ENCODE measurements at places on chromosomes 3 and 15.
A peak's percentile ranks its signal among the peaks of the same experiment; 100 is the strongest.

DNA sequence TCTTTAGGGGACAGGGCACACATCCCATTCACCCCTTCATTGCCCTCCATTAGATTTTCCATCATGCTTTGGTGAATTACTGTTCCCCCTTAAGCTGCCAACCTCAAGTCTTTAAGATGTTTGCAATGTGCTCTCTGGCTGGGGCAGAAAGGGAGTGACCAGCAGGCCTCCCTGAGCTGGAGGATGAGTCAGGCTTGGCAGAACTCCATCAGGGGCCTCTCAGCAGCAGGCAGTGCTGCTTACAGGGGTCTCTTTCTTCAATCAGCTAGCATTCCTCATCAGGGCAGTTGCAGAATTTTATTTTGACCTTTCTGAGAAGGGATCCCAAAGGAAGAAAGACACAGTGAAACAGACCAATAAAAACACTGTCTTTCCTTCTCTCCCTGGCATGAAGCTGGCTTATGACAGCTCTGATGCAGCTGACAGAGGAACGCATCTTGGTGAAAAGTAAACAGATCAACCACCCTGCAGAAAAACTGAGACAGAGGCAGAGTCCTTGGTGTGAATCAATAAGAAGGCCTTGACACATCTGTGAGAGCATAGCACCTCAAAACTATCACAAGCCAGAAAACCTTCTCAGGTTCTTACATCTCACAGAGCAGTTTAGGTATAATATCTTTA lies 88.7 kb upstream of the MRPL3 start:
- DNase-seq: peak; percentile 7

DNA sequence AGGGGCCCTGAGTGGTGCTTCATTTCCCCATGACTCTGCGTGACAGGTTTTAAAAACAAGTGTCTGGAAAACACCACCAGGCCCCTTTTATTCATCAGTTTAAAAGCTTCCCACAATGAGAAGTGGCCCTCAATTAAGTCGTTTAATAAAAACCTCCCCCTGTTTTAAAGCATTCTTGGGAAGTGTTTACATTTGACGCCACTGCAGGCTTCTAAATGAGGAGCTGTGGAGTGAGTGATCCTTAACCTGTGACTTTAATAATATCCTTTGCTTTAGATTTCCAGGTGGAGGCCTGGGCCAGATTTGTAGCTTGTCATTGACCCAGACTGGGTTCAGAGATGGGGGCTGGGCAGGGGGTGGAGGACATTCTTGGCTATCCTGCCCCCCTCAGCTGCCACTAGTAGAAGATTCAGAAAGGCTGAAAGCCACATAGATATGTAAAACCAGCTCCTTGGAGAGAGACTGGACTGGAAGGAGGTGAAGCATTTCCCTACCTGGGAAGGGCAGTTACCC lies 11.3 kb downstream of the CGNL1 start:
- no peak for DNase-seq

DNA sequence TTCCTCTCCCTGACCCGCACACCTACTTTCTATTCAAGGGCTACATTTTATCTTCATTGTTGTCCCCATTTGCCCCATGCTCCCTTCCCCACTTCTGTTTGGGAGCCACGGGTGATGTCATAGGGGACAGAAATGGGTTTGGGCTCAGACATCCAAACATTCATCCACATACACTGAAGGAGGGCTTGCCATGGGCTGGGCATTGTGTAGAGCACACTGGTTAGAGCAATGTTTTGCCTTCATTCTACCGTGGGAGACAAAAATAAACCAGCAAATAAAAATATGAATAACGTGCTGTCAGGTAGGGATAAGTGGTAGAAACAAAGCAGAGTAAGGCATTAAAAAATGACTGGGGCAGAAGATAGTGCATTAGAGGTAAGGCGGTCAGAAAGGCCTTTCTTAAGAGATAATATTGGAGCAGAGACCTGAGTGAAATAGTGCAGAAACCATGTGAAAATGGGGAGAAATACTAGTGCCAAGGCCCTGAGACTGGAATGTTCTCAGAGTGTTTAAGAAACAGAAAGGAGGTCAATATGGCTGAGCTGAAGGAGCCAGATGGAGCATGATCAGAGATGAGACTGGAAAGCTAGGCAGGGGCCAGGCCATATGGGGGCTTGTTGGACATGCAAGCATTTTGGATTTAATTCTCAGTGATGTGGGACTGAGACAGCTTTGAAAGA lies 40.9 kb upstream of the CLSTN2 start:
- DNase-seq: no peak

DNA sequence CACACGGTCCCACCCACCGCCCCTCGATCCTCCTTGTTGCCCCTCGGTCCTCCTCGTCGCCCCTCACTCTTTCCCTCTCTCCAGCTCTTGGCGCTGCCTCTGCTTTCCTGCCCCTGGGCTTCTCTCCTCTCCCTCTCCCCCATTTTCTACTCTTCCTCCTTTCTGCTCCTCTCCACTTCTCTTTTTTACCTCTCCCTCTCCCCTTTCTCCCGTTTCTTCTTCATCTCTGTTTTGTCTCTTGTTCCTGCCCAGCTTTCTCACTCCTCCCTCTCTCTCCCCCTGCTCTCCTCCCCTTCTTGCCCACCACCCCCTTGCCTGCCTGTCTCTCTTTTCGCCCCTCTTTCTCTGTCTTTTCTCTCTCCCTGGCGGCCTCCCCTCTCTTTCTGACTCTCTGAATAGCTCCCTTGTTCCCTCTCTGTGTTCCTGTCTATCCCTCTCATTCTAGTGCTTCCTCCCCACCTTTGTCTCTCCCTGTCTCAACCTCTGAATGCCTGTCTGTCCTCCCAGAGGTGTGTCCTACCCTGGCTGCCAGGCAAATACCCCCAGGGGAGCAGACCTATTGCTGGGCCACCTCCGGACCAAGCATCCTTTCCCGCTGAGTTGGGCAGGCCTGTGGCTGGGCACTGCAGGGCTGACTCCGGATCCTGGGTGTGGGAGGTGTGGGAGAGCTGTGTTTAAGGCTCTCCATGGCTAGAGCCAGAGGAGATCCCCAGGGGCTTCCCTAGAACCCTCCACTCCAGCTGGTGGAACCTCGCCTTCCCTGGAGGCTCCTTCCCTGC lies 41.0 kb downstream of the EPHB3 start:
- no peak for DNase-seq

DNA sequence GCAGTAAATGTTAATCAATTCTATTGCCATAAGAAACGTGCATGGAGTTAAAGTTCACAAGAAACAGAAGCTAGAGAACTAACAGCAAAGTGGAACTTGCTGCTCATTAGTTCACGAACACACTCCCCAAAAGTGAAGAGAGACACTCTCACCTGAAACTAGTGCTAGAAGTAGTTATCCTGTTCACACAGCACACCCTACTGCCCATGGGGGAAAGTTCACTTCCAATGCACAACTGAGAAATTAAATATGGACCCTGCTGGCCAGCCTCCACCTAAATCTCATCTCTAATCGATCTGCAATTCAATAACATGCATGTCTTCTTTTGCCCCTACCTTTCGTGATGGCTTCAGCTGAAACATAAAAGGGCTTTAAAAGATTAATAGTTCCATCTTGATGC lies 39.4 kb upstream of the FRMD4B start:
- peak; percentile 18 for DNase-seq

GRCh38 chr3:38029400-38030125 lies at the start of gene PLCD1:
TSS of gene PLCD1 (minus strand) at chr3:38029642. CDS start at chr3:38029539, 103 bp downstream.
- DNase-seq: peak; percentile 93
